Esophagus squamous epithelium (tissue), 5 donors: ENCODE measurements at places on chromosomes 1 and 21.

DNA sequence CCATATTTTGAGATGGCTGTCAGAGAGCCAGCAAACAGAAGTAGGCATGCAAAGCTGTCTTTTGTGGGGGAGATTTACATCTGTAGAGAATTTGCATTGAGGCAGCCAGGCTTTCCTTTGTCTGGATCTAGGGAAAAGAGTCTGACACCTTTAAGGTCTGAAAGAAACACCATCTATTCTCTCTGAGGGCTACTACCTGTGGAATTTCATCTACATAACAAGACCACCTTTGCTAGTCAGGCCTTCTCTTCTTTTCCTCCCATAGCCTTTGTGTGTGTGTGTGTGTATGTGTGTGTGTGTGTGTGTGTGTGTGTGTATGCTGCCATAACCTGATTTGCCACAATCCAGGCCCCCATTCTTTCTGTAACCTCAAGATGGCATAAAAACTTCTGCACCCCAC lies 28.4 kb upstream of the DMRTB1 start:
- DNase-seq, result no peak

DNA sequence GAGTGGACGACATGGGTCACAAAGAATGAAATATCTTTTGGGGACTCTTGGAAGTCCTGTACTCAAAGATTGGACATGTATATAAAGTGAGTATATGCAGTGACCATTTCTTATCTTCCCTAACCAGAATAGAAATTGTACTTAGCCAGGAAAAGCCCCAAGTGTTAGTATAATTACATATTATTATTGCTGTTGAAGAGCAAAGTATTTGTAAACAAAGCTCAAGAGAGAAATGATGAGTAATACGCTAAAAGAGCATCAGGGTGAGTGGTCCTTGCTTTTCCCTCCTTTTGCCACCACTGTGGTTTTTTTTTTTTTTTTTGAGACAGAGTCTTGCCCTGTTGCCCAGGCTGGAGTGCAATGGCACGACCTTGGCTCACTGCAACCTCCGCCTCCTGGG lies 6.4 kb upstream of the CGN start:
- no peak for DNase-seq

DNA sequence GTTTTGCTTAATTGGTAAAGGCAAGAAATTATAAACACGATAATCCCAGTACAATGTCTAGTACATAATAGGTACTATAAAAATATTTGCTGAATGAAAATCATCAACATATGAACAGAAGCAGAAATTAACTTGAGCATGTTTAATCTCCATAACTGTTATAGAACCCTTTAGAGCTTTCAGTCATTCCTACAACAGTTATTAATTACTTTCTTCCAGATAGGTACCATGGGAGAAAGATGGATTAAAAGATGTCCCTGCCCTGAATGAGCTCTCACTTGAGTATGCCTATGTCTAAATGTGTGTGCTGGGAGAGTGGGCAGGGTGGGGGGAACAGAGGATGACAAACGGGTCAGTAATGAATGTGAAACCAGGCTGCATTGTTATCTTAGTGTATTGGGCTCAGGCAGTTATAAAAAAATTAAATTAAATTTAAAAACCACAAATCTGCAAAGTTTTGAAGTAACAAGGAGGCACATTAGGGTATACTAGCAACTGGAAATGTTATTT lies 2.4 kb downstream of the EPS15 start:
- no peak for DNase-seq

DNA sequence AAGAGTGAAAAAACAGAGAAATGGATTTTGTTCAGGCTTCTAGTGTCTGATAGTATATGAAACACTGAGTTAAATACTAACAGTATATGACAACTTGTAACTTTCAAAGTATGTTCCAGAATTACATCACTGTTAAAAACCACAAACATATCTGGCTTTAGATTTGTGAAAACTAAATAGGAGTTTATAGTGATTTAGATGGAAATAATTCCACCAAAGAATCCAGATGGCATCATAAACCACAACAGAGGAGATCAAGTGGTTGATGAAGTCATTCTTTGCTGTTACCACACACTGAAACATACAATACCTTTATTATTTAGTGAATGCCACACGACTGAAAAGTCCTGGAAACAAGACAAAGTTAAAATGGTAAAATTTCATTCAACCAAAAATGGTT lies 37.2 kb downstream of the ALG14 start:
- no peak for DNase-seq

DNA sequence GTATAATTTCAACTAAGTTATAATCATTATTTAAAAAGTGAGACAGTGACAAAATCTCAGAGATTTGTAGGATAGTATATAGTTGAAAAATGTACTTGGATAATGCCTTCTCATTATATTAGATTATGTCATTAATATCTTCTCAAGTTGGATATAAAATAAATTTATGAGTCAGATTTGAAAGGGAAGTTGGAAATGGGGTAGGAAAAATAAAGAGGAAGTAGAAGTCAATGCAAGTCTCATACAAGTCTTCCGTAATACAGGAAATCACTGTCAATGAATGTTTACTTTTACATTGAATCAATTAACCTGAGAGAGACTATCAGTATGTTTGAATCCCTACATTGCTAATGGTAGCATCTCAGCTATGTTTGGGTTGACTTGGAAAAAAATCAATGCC lies 16.2 kb upstream of the RNPC3 start:
- no peak for DNase-seq

GRCh38 chr1:204139088-204139487 lies 12.8 kb downstream of the ETNK2 start:
- DNase-seq, result no peak

DNA sequence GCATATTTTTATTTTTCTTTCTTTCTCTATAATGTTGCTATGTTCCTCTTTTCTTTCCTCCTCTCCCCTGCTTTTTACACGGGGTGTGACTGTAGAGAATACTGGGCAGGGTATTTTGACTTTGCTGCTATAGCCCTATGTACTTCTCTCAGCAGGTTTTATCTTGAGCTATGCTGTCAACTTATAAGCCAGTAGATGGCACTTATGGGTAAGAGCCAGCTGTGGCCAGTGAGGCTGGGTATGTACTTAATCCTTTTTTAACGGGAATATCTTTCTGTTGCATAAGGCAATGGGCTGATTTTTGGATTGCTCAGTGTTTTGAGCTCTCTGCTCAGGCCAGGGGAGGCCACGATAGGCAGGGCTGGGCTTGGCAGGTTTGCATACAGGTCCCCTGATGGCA lies 99.0 kb downstream of the KCNK2 start:
- DNase-seq, result no peak

DNA sequence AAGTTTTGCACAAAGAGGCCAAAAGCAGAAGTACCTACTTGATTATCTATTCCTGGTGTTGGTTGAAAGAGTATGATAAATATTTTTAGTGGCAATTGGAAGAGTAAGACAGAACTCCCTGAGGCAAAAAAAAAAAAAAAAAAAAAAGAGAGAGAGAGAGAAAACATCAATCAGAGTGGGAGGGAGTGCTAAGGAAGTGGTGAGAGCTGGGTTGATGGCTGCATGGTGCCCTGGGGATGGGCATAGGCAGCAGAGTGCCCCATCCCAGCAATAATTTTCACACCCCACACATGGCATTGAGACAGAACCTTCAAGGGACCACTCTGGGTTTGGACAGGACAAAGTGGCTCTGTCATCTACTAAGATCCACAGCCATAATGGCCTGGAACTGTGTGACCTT lies 59.4 kb upstream of the FAM20B start:
- no peak for DNase-seq

DNA sequence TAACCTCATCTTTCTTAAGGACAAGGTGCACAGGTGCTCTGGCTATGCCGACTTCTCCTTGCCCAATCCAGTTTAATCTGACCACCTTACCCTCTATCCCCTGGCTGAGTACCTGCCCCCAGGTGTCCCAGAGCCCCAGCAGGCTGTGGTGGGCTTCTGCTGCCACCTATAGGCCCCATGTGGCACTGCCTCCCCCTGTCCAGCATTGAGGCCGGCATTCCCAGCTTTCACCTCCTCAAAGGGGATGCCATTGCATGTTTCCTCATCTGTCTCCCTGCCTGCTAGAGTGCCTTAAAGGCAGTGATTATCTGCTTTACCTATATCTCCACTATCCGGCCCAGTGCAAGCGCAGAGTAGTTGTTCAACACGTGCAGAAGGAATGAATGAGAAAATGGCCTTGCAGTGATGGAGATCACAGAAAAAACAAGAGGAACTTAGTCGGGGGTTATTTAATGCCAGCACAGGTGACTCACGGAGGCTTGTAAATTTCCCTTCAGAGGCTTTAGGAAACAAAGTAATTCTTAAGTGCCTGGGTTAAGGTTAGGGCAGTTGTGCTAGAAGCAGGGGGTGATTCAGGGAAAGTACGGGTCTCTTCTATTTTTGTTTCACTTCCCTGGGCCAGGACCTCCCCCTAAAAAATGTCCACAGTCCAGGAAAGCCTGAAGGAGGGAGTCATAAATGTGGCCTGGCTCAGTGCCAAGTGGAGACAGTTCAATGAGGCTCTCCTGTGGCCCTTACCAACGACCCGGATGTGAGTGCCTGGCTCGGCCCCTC lies 131.8 kb upstream of the NGF start:
- no peak for DNase-seq

GRCh38 chr1:154198756-154199562 lies 7.1 kb upstream of the TPM3 start:
- DNase-seq, result no peak

DNA sequence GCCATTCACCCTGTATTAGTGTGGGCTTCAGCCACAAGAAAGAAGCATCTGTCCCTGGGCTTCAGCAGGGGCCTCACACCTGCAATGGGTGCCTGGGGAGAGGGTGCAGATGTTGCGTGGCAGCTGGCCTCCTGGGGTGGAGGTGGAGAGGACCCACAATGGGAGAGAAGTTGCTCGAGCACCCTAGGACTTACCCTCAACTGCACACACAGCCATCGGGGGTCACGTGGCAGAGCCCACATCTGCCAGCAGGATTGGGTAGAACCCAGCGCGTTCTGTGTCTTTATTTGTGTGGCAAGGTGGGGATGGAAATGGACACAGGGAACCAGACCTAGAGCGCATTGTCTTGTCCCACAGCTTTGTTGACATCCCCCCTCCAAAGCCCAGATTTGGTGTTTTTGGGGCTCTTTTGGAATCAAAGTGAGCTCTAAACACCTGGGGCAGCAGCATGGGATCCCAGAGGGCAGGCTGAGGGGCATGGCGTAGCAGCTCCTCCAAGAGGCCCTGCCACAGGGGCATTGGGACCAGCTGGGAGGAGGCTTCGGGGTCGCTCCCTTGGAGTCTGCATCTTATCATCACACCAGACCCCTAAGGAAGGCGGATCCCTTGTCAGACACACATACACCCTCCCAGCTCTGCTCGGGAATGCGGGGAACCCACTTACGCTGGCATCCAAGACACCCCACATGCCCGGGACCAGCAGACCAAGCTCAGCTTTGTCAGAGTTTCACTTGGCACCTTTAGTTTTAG lies 5.1 kb downstream of the ABCG1 start:
- DNase-seq, result no peak

DNA sequence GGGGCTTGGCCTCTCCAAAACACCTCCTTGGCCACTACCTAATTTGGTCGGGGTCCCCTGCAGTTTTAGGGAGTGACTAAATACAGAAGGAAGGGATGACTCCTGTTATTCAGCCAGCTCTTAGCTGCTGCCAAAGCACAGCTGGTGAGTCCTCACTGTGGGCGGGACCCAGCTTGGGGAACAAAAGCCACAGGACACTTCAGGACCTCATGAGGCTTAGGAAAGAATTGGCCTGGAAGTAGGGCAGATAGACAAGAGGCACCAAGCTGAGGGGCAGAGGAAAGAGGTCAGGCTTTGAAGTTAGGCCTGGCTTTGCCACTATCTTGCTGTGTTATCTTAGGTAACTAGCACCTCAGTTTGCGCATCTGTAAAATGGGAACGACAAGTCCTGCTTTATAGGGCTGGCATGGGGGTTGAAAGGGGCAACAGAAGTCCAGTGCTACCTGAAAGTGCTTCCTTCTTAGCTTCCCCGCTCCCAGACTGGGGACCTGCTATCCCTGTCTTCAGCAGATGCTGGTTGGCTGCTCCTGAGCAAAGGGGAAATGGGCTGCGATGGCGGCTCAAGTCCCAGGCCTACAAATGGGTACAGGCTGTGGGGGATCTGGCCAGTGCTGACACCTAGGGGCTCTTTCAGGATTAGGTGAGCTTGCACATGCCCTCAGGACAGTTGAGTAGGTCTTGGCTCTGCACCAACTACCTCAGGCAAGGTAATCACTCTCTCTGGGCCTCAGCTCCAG lies 15.7 kb downstream of the IFI6 start:
- no peak for DNase-seq

- no peak for DNase-seq
Measured at GRCh38 chr1:169102567-169102966, 3.9 kb upstream of the ATP1B1 start.

- DNase-seq, result no peak
Measured at GRCh38 chr1:109643385-109644230, 12.3 kb upstream of the GSTM4 start.

DNA sequence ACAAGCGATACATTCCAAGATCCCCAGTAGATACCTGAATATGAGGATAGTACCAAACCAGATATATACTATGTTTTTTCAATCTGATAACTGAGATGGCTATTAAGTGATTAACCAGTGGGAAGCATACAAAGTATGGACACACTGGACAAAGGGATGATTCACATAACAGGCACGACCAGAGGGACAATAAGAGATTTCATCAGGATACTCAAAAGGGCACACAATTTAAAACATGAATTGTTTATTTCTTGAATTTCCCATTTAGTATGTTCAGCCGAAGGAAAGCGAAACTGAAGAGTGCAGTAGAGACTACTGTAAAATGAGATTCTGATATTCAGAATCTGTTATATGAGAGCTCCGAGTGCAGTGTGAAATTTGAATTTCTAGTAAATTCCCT lies 10.6 kb downstream of the ZZZ3 start:
- no peak for DNase-seq

DNA sequence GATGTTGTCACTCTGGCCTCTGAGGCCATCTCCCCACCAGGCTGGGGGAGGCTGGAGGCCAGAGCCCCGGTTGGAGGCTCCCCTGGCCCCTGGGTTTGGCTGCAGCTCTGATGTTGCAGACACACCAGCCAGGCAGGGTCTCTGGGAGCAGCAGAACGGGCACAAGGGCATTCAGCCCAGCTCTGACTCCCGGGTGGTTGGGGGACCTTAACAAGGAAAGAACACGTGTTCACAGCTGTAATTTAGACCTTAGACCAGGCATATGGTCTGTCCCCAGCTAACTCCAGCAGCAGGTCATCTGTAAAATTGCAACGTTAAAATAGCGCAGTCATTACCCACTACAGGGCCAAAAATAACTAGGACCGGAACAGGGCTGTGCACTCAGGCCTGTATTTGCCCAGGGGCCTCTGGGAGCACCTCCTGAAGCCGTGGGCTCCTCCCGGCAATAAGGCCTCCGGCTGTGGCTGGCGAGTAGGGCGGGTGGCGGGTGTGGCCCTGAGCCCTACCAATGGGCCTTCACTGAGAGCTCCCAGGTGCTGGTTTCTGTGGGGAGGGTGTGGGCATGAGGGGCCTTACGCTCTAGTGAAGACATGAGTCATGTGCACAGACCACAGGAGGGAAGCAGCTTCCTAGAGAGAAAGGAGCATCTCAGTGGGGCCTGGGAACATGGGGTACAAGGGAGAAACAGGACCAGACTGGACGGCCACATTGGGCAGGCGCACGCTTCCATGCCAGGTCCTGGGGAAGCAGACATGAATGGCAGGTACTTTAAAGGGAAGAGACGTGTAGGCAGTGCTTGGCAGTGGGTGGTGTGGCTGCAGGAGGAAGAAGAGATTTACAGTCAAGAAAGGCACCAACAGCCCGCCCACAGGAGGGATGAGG lies 6.1 kb downstream of the LDLRAP1 start:
- no peak for DNase-seq

GRCh38 chr21:41955516-41955915 lies 1.7 kb upstream of the C2CD2 start:
- DNase-seq, result no peak

- DNase-seq, result no peak
Measured at GRCh38 chr1:185467122-185467521, 150.1 kb upstream of the IVNS1ABP start.

- DNase-seq, result no peak
Measured at GRCh38 chr1:243315893-243316292, 60.1 kb downstream of the SDCCAG8 start.
